Activated CD4-positive, alpha-beta T cell treated with anti-CD3 and anti-CD28 coated beads, Interleukin-2, Interleukin-4, amounts not matched to agents 100 ng/mL and 50 ng/mL, durations not matched to agents 16 hours and 8 hours (primary cell): ENCODE measurements at places on chromosomes 5 and 9.

DNA sequence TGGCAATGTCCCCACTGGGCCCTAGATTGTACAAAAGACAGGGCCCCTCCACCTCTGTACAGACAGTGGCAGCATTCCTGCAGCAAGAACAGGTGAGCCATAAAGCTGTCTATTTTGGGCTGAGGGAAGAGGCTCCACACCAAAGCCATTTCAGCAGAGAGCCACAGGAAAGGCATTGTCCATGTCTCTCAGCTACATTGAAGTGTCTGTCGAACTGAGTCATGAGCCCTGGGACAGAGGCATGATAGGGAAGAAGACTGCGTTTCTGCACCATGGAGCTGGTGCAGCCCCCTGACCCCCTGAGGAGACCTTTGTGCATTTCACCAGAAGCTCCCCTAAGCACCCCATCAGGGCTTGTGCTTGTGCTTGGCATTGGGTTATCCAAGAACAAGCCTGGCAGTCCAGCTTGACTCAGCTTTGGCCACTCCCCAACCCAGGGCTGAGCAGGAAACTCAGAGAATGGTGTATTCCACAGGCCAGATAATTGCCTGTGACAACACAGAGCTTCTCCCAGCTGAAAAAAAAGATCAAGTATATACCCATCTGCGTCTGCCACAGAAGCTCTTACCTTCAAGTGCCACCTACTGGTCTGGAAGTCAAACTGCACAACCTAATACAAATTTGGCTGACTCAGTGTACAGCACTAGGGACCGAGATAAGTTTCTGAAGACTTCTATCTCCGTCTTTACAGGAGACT is 5.9 kb upstream of the FRMD3 start:
- DNase-seq: peak; percentile 46

- no peak for DNase-seq
These were observed 158.8 kb downstream of the DEPDC1B start for GRCh38 chr5:60540856-60541805.

- no peak for DNase-seq
These were observed 102.7 kb downstream of the ADAMTS12 start for GRCh38 chr5:33788922-33789566.

- no peak for DNase-seq
These were observed 283.9 kb downstream of the ADAMTS6 start for GRCh38 chr5:65197531-65198455.

- DNase-seq: peak; percentile 50
These were observed 4.0 kb upstream of the NIPSNAP3A start for GRCh38 chr9:104743376-104743985.

DNA sequence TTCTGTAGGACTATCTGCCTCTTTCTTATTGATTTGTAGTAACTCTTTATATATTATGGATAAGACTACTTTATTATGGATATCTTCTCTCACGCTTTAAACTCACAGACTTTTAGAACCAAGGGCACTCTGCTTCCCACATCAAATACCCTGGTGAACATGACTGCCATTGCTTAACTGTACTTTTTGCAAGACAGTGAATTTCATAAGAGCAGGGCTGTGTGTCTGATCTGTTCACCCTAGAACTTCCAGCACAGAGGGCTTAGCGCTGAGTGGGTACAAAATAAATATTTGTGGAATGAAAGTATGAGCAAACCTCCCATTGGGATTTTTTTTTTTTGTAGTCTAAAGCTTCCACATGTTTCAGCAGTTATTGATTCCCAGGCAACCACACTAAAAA is 84.8 kb downstream of the CFAP77 start:
- DNase-seq: no peak

GRCh38 chr5:83964271-83964670 is 243.6 kb upstream of the HAPLN1 start:
- DNase-seq: no peak

DNA sequence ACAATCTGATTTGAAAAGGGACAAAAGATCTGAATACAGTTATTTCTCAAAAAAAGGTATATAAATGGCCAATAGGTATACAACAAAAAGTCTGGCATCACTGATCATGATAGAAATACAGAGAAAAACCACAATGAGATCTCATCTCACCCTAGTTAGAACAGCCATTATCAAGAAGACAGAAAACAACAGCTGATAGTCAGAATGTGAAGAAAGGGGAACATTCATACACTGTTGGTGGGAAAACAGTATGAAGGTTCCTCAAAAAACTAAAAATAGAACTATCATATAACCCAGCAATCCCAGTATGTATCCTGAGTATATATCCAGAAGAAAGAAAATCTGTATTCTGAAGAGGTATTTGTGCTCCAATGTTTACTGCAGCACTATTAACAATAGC is 75.7 kb upstream of the OR2K2 start:
- DNase-seq: no peak

GRCh38 chr5:15117688-15118087 is 246.1 kb upstream of the ANKH start:
- DNase-seq: no peak

DNA sequence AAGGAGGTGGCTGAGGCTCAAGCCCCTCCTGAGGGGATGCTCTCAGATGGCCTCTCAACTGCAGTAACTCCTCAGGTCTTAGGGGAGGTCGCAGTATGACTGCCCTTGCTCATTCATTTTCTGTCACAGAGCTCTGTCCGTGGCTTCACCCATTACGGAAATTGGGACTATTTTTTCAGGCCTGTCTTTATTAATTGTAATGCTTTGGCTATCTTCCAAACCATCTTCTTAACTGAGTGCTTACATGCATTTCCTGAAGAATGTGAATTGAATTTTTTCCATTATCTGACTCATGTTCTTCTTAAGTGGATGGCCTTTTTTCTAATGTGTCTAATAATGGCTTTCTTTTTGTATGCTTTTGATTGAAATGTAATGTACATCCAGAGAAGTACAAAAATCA is 36.4 kb upstream of the SV2C start:
- DNase-seq: no peak

- DNase-seq: no peak
These were observed 81.1 kb upstream of the EPB41L4B start for GRCh38 chr9:109401990-109402318.

GRCh38 chr9:68651280-68651893 is 53.7 kb upstream of the PIP5K1B start:
- DNase-seq: peak; percentile 28

- no peak for DNase-seq
These were observed 17.1 kb downstream of the BTNL3 start for GRCh38 chr5:181005791-181006190.

- no peak for DNase-seq
These were observed 57.6 kb downstream of the COX7C start for GRCh38 chr5:86675311-86675710.

DNA sequence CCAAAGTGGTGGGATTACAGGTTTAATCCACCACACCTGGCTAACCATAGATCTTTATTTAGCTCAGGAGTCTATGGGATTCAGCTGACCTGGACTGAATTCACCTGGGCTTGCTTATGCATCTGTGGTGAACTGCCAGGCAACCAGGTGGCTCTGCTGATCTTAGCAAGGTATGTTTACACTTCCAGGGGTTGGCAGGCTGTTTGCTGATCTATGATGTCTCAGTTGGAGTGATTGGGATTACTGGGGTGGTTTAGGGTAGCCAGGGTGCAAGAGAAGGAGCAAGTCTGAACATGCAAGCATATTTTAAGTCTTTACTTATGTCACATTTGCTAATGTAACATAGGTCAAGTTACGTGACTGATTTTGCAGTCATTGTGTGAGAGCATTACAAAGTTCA is 63.6 kb upstream of the JAK2 start:
- no peak for DNase-seq

- DNase-seq: no peak
These were observed 239.6 kb upstream of the NREP start for GRCh38 chr5:111996574-111996973.
